ENCODE measurements at places on chromosomes 16 and 17.

GRCh38 chr17:2259769-2260536, 43.6 kb downstream of the SMG6 start:
- no peak for DNase-seq

GRCh38 chr17:5077781-5078105, 524 bp upstream of the ZFP3 start:
- DNase-seq, result no peak

DNA sequence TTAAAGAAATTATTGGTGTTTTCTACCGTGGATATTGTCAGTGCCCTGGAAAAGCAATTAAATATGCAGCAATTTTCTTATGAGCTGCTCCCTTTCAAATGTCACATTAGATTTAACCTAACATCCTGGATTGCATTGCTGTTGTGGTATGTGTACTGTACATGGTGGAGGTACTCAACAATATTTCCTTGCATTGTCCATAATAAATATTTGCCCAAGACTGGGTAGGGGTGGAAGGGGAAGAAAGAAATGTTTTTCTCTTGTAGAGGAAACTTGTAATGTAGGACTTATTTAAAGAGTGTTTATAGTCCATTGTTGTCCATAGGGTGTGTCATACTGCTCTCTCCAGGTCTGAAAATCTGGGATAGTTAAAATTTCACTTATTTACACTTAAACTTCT, 346.2 kb upstream of the TBX2 start:
- no peak for DNase-seq

DNA sequence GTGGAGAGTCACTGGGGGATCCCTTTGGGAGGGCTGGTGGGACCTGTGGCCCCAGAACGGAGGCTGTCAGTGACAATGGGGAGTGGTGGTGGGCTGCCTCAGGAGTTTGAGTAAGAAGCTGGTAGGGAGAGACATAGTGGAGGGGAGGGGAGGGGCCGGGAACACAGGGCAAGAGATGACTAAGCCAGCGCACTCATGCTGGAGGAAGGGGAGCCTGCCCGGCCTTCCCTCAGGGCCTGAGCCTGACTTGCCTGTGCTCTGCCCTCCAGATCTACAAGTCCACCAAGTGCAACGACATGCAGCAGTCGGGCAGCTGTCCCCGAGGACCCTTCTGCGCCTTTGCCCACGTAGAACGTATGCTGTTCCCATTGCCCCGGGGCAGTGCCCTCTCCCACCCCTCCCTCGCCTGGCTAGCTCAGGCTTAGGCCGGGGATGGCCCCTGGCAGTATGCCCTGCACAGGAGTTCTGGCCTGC, 29.3 kb downstream of the UNC13D start:
- DNase-seq, result no peak
